NCI-H226 (cell line): ENCODE measurements at places on chromosomes 5 and 9.

GRCh38 chr9:84121991-84122523 is 141.5 kb downstream of the RMI1 start:
- peak; percentile 9 for DNase-seq

DNA sequence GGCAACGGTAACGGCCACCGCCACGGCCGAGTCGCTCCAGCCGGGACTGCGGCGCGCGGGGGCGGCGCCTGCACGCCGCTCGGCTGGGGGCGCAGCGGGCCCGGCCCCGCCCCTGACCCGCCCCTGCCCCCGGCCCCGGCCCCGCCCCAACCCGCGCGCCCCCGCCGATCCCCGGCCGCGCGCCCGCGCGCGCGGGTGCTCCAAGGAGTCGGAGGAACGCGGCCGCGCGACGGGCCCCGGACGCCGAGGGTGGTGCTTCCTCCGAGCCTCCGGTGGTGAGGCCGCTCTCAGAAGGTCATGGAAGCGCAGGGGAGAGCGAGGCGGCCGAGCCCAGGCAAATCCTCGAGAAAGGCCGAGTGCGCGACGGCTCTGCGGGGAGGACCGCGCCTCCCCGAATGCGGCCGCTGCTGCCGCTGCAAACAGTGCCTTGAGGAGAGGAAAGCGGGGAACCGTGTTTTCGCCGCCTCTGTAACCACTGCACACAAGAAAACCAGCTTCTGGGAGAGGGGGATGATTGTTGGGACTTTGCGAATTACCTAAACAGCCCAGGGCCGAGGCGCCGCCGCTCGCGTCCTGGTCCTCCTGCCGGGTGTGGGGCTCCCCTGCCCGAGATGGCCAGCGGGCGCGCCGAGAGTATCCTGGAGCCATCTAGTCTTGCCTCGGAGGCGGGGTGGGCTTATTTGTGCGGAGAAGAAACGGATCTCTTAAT is at the start of gene LIFR:
LIFR (minus strand) TSS at position 48 of the 709 bp plus-strand sequence. CDS start 25,999 bp downstream, outside the sequence.
- peak; percentile 77 for DNase-seq

GRCh38 chr5:14503017-14503680 is 78.4 kb upstream of the OTULINL start:
- DNase-seq = no peak

- peak; percentile 96 for DNase-seq
Measured at GRCh38 chr9:93098236-93098946, 2.4 kb downstream of the CARD19 start.

- DNase-seq = no peak
Measured at GRCh38 chr5:69431424-69432303, 16.7 kb downstream of the MARVELD2 start.

DNA sequence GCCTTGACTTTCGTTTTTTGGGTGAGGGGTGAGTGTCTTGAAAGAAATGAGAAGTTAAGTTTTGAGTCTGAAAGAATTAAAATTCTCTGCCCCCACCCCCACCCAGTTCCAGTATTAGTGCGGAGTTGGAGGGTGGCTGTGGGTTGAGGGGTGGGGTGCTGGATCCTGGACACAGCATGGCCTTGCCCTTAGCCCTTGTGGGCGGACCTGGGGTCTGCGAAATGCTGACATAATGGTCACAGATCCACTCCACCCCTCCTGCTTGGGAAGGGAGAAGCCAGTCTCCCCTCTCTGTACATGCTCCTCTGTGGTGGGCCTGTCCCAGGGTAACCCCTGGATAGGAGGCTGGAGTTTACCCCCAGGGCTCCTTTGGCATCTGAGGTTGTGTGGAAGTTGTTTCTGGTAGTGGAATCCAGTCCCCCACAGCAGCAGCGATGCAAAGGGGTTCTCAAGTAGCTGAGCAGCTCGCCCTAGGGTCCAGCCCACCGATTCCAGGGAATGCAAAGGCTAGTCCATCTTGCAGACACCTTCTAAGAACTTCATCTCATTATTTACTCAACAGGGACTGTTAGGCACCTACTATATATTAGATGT is 42.8 kb upstream of the TCF7 start:
- DNase-seq = no peak

DNA sequence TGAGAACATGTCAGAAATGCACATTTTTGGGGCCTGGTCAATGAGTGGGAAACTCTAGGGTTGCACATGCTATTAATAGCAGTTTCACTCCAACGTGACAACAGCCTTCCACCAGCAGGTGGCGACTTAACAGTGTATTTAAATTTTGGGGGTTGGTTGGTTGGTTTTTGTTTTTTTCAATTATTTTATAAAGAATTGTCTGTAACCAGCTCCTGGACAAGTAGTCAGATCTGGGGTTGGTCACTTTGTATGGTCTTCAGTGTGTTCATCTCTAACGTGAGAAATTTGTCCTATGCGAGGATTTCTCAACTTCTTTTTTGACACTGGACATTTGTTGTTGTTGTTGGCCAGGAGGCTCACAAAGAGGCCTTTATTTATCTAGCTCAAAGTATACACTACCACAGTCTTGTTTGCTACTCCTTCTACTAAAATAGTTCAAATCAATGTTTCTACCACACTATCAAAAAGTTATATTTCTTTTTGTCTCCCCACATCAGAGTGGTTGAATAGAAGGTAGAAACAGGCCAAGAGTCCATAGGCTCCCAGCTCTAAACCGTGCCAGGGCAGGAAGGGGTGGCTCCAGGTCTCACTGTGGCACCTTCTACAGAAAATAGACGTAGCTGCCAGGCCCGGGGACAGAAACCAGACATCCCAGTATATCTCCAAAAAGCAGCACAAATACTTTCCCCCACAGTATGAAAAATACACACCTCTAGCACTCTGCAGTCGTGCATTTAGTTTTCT is 110.4 kb downstream of the TRPM6 start:
- DNase-seq = peak; percentile 15

GRCh38 chr5:150626853-150627276 is 13.6 kb upstream of the SYNPO start:
- peak; percentile 90 for DNase-seq

- DNase-seq = peak; percentile 71
Measured at GRCh38 chr5:143495110-143495509, 91.6 kb upstream of the NR3C1 start.

DNA sequence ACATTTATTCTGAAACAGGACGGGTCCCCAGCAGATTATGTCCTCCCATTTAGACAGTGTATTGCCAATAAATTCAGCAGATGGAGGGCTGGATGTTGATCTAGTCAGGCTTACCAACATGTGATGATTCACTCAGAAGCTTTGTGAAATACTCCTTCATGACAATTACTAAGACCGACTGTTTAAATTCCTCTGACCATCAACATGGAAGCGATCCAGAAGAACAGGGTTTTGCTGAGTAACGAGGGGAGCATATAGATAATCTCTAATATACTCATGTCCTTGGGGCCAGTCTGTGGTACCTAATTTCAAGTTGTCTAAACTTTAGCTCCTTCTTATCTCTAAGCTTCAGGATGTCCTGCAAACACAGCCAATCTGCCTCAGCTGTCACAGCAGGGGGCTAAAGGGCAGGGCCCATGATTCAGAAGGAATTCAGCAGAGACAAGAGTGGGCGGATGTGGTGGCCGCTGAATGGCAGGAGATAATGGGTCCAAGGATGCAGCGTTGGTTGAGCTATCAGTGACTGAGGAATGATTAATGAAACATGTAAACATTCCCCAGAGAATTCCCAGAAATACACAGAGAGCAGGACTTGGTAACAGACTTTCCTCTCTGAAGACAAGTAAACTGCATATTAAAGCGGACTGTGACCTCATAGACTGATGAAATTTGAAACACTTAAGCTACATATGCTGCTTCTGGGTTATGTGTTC is 109.4 kb downstream of the ANKRD55 start:
- DNase-seq = peak; percentile 100

DNA sequence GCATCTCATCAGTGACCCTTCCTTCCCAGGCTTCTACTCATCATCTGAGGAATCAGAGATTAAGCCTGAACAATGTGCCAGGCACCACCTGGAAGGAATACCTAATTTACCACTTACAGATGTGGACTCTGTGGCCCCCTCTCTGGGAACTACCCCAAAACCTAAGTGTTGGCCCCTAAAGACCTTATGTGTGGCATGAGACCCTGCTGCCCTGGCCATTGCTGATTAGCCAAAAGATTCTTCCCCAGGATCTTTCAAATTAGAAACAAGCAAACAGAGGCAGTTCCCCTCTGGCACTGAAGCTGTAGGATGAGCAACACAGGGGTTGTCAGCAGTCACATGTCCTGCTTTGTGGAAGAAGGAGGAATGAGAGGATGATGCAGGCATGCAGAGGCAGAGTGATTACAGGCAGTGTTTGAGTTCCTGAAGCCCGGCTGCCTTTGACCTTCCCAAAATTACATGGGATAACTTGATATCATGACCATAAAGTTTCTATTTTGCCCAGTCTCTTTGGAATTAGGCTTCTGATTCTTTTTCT is 10.6 kb downstream of the SPINK4 start:
- DNase-seq = no peak

DNA sequence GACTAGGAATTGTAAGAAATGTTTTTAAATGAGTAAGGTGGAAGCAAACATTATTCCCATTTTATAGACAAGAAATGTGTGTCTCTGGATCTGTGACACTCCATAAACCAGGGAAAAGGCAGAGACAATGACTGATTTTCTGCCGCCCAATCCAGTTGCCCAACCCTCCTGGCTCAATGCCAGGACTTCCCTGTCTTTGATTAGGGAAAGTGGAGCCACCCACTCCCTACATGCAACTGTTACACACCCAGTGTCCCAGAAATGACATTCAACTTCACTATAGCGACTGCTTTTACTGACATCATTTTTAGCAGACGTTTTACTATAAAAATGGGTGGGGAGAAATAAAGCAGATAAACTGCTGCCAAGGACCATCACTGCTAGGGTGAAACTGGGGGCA is 79.7 kb downstream of the THBS4 start:
- DNase-seq = no peak

DNA sequence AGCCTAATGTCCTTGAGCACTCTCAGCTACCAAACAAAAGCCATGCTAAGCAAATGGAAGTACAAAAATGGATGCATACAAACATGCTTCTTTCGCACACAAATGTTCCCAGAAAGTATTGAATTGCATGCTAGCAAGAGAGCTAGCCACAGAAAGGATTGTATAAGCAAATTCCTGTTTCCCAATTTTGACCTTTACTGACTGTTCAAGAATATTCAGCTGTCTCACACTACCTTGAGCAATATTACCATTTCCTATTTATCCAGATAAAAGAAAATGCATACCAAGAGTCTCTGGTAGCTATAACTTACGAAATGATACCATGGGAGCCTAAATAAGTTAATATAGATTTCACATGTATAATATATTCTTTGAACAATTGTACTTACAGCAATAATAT is 264.6 kb downstream of the TMEM167A start:
- DNase-seq = no peak

DNA sequence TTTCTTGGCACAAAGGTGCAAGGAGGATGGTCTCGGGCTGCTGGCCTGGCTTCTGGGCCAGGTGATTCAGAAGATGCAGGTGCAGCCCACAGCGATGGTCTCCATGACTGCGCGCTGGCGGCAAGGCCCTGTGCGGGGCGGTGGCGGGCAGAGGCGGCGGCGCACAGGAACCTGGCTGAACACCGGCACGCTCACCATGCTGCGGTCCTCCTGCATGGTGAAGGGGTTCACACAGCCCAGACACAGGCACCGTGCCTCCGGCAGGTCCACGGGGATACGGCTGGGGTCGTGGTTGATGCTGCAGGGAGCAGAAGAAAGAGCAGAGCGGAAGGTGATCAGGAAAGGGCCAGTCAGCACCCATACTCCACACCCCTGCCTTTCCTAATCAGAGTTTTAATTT is 4.8 kb downstream of the IL17B start:
- DNase-seq = no peak

GRCh38 chr5:40410231-40410861 is 269.4 kb upstream of the PTGER4 start:
- peak; percentile 98 for DNase-seq

GRCh38 chr9:118023644-118024043 is 319.4 kb downstream of the TLR4 start:
- DNase-seq = no peak

DNA sequence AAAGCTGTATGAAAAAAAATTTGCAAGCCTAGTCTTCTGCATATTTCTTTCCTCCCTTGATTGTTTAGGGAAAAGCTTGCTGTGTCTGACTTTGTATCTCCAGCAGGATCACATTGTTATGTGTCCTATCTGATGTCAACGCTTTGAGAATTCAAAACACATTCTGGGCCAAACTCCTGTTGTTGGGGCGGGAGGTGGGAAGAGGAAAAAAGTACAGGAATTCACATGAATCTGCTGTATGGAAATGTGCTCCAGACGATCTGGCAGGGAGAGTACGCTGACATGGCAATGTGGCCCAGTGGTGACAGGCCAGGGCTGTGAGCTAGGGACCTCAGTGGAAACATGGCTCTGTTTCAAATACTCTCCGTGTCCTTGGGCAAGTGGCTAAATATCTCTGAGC is 87.4 kb upstream of the GNA14 start:
- no peak for DNase-seq

DNA sequence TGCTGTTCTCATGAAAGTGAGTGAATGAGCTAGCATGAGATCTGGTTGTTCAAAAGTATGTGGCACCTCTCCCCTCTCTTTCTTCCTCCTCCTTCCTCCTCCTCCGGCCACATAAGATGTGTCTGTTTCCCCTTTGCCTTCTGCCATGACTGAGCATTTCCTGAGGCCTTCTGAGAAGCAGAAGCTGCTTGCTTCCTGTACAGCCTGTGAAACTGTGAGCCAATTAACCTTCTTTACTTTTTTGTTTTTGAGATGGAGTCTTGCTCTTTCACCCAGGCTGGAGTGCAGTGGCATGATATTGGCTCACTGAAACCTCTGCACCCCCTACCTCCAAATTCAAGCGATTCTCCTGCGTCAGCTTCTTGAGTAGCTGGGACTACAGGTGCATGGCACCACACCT is 6.1 kb downstream of the S100Z start:
- DNase-seq = no peak

GRCh38 chr5:86679949-86680348 is 62.2 kb downstream of the COX7C start:
- no peak for DNase-seq

DNA sequence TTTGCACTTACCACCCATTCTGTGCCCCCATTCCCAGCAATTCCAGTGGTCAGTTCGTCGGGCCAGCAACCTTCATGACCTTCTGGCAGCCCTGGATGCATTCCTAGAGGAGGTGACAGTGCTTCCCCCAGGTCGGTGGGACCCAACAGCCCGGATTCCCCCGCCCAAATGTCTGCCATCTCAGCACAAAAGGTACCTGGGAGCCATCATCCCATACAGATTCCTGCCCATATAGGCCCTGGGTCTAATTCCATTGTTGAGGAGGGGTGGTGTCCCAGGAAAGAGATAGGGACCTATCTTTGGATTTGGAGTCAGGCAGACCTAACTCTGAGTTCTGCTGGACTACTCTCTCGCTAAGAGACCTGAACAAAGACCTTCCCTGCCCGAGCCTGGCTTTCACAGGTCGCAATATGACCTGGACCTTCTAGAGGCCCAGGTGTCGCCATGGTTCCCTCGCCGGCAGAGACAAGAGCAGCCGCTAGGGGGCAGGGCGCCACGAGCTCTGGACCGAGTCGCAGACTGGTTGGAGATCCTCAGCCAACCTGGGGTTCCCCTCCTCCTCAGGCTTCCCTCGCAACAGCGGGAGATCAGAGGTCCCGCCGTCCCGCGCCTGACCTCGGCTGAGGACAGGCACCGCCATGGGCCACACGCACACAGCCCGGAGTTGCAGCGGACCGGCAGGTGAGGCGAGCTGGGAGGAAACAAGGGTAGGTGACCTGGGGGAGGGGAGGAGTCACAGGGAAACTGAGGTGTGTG is 3.1 kb downstream of the SLC4A9 start:
- peak; percentile 53 for DNase-seq
